ENCODE measurements at places on chromosomes 5 and 9.

GRCh38 chr5:94715768-94716167 lies 97.3 kb downstream of the SLF1 start:
- no peak for DNase-seq

- no peak for DNase-seq
Observed at GRCh38 chr5:83914662-83915418, 194.2 kb upstream of the HAPLN1 start.

DNA sequence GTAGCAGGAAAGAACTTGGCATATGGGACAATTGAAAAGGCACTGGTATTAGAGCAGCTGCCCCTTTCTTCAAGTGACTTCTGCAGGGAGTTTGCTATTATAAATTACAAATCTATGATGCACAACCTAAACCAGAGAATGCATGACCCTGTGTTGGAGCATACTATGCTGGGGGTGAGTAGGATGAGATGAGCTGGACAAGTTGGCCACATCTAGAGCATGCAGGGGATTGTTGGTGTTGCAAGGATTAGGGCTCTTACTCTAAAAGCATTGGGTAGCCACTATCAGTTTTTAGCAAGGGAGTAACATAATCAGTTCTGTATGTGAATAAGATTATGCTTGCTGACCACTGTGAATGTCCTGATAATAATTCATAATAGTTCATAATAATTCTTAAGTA lies 186.7 kb downstream of the KIAA0825 start:
- no peak for DNase-seq

- DNase-seq, result no peak
Observed at GRCh38 chr5:133246376-133247150, 194.8 kb downstream of the HSPA4 start.
